Body of pancreas (tissue), 4 donors: ENCODE measurements at places on chromosomes 5 and 9. TPM values are rescaled to one million over a fixed set of nuclear protein-coding genes. Genes with fewer than 3 reads are reported as not detected.

The FAM120AOS gene
- 44.5 TPM for total RNA-seq

GRCh38 chr5:123929055-123929474, 417.1 kb downstream of the CSNK1G3 start:
- DNase-seq: no peak

DNA sequence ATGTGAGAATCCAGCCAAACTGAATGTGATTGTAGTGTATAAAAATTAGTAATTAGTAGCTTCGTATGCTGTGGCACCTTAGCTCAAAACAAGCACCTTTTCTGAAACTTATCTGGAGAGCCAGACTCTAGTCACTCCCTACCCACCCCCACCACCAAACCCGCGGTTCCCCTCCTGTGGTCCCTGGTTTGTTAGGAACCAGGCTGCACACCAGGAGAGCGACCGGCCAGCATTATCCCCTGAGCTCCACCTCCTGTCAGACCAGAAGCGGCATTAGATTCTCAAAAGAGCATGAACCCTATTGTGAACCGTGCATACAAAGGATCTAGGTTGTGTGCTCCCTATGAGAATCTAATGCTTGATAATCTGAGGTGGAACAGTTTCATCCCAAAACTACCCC, 498.6 kb downstream of the CHSY3 start:
- DNase-seq: no peak

DNA sequence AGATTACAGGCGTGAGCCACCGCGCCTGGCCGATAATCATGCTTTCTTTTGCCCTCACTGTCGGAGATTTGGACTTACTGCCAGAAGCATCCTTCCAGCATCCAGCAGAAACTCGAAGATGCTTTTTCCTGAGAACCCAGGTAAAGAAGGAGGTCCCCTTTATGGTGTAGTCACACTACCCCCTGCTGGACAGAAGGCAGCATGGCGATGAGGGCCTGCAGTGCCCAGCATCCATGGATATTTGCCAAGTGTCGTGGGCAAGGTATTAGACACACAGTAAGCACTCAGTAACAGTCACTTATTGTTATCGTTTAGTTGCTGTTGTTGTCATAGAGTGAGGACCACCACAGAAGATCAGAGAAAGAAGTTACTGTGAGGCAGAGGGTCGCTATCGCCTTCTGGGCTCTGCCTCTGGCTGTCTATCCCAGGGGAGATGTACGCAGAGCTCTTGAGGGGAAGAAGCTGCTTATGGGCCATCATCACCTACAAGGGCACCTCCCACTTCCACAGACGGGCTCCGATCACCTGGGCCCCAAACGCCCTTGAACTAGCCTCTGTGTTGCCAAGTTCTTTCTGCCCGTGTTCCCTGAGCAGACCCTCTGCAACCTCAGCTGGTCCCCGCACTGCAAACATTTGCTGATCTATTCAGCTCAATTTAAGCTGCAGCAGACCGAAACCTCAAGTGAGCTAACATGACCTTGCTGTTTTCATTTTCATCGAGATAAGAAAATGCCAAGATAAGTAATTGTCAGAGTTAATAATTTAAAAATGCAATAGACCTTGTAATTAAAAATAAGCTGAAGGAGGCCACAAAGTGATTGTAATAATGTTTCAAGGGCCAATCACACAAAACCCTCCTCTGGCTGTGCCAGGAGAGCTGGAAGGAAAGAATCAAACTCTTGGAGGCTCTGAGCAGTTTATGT, 23.9 kb downstream of the C5orf15 start:
- DNase-seq: peak; percentile 80

- DNase-seq: no peak
Measured at GRCh38 chr5:15852217-15852616, 327.4 kb downstream of the MARCHF11 start.

The ZNF883 gene
- total RNA-seq: 2.6 TPM

DNA sequence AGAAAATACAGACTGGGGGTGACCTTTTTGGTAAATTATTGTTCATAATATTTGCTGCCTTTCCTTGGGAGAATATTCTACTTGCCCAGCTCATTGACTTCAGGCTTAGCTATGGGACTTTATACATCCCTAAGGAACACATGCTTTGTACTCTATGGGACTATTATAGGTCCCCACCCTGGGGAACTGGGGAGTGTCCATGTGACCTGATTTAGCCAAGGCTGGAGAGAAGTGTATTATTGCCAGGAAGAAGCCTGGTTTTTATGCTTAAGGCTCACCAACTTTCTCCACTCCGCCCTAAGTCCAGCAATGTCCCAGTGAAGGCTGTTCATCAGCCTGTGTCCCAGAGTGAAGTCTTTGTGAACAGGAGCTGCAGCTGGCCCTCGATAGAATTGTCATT, 16.6 kb upstream of the DRD1 start:
- no peak for DNase-seq

GRCh38 chr9:31541721-31542281, 842.6 kb upstream of the ACO1 start:
- no peak for DNase-seq

GRCh38 chr5:154316223-154316935, 125.8 kb downstream of the GALNT10 start:
- no peak for DNase-seq

The PCDHA6 gene
- 3.4 TPM for total RNA-seq

- no peak for DNase-seq
Measured at GRCh38 chr5:83354958-83355357, 116.6 kb upstream of the VCAN start.

The GRIN3A gene
- not detected for total RNA-seq

GRCh38 chr9:120842685-120843485, at the start of gene PSMD5:
Gene PSMD5 (minus strand): TSS chr9:120842922. CDS start chr9:120842909, 13 bp downstream.
- peak; percentile 98 for DNase-seq

GRCh38 chr5:170519549-170519948, 15.7 kb downstream of the KCNIP1 start:
- no peak for DNase-seq

DNA sequence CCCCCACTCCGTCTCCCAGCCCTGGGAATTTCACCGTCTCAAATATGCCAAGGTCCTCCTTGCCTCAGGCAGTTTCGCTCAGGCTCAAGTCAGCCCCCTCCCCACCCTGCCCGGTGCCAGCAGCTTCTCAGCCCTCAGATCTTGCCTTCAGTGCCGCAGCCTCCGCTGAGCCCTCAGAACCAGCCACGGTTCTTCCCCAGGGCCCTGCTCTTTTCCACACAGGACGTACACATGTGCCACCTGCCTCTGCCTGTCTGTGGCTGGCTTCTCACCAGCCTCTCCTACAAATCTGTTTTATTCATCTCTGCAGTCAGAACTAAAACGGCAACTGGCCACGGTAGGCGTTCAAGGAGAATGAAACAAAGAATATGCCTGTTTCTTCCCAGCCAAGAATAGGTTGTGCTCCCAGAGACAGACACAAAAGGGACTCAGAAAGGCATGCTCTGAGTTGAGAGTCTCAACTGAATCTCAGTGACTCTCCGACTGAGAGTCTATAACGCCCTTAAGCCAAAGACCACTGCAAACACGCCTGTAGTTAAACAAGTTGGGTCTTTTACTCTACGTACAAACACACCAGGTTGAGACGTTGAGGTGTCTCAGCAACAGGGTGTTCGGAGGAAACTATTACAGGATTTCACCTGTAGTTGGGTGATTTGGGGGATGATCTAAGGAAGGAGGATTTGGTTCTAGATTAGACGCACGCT, 10.6 kb upstream of the GRIN1 start:
- peak; percentile 46 for DNase-seq

DNA sequence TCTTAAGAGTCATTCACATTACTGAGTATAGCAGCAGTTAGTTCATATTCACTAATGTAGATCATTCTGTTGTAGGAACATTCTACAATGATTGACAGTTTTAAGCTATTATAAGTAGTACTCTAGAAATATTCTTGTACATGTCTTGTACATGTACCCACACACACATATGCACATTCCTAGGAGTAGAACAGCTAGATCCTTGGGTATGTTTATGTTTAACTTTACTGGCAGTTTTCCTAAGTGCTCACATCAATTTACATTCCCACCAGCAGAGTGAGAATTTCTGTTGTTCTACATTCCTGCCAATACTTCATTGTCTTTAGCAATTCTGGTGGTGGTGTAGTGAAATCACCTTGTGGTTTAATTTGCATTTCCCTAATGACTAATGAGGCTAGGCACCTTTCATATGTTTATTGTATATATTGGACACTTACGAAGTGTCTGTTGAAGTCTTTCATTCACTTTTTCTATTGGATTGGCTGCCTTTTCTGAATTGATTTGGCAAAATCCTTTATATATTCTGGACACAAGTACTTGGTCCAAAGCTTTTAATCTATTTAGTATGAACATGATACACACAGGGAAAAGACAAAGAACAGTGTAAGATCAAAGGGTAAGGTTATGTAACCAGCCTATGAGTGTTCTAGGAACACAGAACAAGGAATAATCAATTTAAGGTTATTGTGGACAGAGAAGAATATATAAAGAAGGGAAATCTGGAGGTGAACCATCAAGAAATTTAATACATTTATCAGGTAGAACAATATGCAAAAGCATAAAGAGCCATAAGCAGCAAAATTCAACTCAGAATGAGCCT, 95.6 kb downstream of the MLLT3 start:
- DNase-seq: no peak

The PGM5 gene
- total RNA-seq: 6.9 TPM

DNA sequence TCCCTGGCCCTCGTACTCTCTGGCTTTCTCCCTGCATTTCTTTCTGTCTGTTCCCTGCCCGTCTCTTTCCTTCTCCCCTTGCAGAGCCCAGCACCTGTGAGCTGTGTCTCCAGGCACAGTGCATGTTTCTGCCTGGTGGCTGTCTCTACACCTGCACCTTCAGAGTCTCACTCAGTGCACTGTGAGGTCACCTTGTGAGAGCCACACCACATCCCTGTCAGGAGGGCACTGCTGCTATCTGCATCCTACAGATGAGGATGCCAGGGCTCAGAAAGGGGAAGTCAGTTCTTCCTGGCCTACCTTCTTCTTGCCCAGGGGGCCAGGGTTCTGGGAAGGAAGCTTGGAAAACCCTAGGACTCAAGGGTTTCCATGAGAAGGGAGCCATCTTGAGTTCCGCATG, 69.7 kb upstream of the NEURL1B start:
- no peak for DNase-seq

DNA sequence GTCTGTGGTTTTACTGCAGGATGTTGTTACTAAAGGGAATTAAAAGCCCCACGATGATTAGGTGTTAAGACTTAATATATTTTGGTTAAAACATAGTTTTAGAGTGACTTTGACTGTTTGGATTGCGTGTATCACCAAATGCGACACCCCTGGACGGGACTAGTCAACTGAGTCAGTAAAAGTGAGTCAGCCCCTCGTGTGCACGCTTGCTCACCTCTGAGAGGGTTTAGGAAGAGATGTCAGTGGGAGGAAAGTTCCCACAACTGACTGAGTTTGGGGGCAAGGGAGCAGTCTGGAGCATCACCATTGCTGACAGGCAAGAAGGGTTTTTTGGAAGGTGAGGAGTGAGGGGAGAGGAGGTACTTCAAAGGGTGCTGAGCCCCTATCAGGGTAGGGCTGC, 14.4 kb upstream of the DMRT3 start:
- no peak for DNase-seq

The C5orf58 gene
- not detected for total RNA-seq

DNA sequence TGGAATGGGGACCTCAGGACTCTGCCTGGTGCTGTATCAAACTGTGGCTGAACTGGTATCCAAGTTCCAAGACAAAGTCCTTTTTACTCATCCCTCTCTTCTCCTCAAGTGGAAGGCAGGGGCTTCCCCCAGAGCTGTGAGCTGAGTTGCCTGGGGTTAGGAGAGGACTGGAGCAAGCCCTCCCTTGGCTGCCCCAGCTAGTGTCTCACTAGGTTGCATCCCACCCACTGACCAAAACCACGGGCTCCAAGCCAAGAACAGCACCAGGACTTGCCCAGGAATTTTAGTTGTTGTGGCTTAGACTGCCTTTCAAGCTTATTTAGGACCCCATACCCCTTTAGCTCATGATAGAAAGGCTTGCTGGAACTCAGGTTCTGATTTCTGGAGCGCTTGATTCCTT, 158.7 kb upstream of the TNC start:
- no peak for DNase-seq

DNA sequence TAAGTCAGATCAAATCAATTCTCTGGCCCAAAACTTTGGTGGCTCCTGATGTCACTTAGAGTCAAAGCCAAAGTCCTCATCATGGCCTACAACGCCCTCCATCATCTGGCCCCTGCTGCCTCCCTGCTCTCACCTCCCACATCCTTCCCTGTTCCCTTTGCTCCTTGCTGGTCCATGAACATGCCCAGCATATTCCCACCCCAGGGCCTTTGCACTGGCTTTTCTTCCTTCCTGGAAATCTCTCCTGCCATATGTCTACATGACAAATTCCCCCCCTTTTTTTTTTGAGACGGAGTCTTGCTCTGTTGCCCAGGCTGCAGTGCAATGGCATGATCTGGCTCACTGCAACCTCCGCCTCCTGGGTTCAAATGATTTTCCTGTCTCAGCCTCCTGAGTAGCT, 11.1 kb upstream of the PSD2 start:
- DNase-seq: no peak

GRCh38 chr9:26667882-26668281, 224.7 kb downstream of the CAAP1 start:
- DNase-seq: no peak

GRCh38 chr9:29060041-29060440, 1486.8 kb upstream of the C9orf72 start:
- no peak for DNase-seq

- no peak for DNase-seq
Measured at GRCh38 chr5:155732587-155733376, 594.2 kb upstream of the SGCD start.

GRCh38 chr9:114850871-114851270, 45.0 kb upstream of the TNFSF15 start:
- no peak for DNase-seq

DNA sequence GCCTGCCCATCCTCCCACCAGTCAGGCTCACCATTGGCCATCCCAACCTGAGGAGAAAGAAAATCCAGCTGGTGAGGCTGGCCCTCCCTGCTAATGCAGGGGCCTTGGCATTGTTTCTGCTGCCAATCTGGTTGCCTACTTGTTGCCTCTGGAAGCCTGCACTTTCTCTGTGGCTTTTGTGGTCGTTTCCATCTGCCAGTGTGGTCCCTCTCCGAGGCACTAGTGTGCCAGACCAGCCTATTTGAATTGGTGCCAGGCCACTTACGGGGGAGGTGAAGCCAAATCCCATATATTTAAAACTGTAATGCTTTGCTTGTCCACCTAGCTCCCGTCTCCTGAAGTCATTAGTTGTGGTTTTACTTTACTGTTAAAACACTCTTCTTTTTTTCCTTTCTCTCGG, 213.4 kb upstream of the ADAMTSL1 start:
- no peak for DNase-seq

The NMUR2 gene
- not detected for total RNA-seq

- DNase-seq: no peak
Measured at GRCh38 chr9:31774571-31774970, 609.9 kb upstream of the ACO1 start.

The TNFSF15 gene
- total RNA-seq: not detected

DNA sequence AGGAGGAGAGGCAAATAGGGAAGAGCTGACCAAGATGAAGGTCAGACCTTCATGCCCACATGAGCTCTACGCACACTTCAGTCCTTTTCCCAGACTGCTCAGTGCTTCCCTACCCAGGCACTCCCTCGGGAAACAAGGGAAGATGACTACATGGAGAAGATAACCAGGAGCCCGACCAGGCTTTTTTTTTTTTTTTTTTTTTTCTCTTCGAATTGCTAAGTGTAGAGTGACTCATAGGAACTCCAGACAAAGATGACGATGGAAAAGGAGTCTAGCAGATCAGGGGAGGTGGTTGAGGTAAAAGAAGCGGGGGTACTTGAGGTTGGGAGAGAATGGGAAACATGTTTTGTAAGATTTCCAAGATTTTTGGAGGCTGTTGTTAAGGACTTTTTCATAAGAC, 526.1 kb downstream of the BNC2 start:
- DNase-seq: no peak

GRCh38 chr9:16154521-16155078, 601.8 kb downstream of the CCDC171 start:
- DNase-seq: peak; percentile 43
